Spinal cord (tissue), 10 donors: ENCODE measurements at places on chromosomes 11 and 22.

DNA sequence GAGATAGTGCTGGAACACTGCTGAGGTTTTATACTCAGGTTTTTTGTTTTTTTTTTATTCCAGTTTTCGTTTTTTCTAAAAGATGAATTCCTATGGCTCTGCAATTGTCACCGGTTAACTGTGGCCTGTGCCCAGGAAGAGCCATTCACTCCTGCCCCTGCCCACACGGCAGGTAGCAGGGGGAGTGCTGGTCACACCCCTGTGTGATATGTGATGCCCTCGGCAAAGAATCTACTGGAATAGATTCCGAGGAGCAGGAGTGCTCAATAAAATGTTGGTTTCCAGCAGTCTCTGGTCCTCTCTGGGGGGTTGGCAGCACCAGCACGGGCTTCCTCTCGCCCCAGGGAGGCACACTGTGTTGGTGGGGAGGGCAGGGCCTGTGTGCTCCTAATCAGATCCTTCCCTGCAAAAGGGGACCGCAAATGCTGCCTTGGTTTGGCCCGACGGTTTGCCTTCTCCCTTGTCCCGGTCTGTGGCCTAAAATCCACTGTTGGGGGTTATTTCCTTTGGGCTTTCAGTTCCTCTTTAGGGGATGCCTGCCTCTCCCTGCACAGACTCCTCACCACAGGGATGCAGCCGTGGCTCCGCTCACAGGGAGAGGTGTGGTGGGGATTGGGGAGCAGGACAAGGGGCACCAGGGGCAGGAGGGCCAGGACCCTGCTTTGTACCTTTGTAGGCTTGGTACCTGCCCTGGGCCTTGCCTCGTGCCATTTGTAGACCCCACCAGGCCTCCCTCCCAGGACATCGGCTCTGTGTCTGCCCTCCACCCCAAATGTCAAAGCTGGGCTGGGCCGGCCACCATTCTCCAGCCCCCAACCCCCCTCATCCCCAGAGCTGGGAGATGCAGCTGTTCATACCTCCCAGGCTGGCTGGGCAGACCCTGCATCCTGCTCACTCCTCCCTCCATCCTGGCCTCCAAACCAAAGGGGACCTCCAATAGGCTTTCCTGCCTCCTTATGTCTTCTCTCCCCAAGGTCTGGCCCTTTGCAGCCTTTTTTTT lies 13.5 kb downstream of the MCAT start:
- no peak overlapping the region for H3K4me3 ChIP-seq
- no peaks in the 10 kb centered on the region for H3K27me3 ChIP-seq
- peaks cover 2% of the 10 kb centered on the region for H3K4me1 ChIP-seq
- DNase-seq: no peak
- peaks cover 64% of the 10 kb centered on the region for H3K36me3 ChIP-seq
- no peak overlapping the region for H3K27ac ChIP-seq

GRCh38 chr11:8230921-8231847 lies 32.5 kb downstream of the LMO1 start:
- peaks cover 5% of the 10 kb centered on the region for H3K27me3 ChIP-seq
- no peak overlapping the region for H3K4me3 ChIP-seq
- H3K27ac ChIP-seq: no peak overlapping the region
- H3K36me3 ChIP-seq: no peaks in the 10 kb centered on the region
- DNase-seq: no peak
- peaks cover 40% of the 10 kb centered on the region for H3K4me1 ChIP-seq

DNA sequence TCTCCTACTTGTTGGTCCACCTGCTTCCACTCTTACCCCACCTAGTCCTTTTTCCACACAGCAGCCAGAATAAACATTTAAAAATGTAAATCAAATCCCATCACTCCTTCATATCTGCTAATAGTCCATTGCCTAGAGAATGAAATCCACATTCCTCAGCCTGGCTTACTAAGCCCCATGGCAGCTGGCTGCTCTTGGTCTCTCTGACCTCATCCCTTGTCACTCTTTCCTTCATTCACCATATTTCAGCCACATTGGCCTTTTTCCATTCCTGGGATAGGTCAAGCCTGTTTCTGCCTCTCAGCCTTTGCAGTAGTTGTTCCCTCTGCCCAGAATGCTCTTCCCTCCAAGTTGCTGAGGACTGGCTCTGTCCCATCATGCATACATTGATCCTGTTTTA lies 512.8 kb downstream of the INSC start:
- no peak for DNase-seq
- H3K27ac ChIP-seq: no peak overlapping the region
- H3K36me3 ChIP-seq: no peaks in the 10 kb centered on the region
- H3K27me3 ChIP-seq: peaks cover 2% of the 10 kb centered on the region

GRCh38 chr11:134612140-134613030 lies 200.3 kb upstream of the B3GAT1 start:
- H3K27me3 ChIP-seq: no peaks in the 10 kb centered on the region
- H3K4me3 ChIP-seq: no peak overlapping the region
- H3K36me3 ChIP-seq: no peaks in the 10 kb centered on the region
- H3K4me1 ChIP-seq: no peaks in the 10 kb centered on the region
- H3K27ac ChIP-seq: no peak overlapping the region

DNA sequence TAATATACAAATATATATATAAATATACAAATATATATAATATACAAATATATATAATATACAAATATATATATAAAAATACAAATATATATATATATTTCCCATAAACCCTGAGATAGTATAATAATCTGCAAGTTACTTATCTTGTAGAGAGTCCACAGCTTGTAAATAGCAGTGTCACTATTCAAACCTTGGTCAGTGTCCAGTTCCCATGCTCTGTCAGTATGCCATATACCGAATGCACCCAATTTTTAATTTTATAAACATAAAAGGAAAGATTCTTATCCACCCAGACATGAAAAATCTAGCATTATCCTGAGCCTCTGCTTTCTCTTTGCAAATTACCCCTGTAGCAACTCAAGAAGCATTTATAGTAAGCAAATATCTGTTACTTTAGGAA lies 21.6 kb upstream of the CTSC start:
- H3K4me1 ChIP-seq: no peaks in the 10 kb centered on the region
- no peaks in the 10 kb centered on the region for H3K36me3 ChIP-seq
- no peaks in the 10 kb centered on the region for H3K27me3 ChIP-seq
- no peak overlapping the region for H3K4me3 ChIP-seq
- no peak for DNase-seq
- H3K27ac ChIP-seq: no peak overlapping the region

DNA sequence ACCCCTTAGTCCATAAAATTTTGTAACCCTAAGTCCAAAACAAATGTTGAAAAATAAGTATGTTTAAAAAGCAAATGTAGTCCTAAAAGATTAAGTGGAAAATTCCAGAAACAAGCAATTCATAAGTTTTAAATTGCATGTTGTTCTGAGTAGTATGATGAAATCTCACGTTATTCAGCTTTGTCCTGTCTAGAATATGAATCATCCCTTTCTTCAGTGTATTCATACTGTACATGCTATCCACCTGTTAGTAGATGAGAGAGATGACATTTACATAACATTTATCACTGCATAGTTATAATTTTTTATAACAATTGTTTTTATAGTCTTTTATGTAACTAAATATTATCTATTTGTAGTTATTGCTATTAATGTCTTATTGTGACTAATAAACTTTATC lies 622.3 kb upstream of the CHORDC1 start:
- no peaks in the 10 kb centered on the region for H3K4me1 ChIP-seq
- H3K27ac ChIP-seq: no peak overlapping the region
